ENCODE measurements at places on chromosomes 1 and 21. TPM values are rescaled to one million over a fixed set of nuclear protein-coding genes. Genes with fewer than 3 reads are reported as not detected.

Gene STYXL2
- not detected for total RNA-seq

Gene ZNF695
- total RNA-seq = 2.9 TPM

Gene PKP1
- under 0.01 TPM for total RNA-seq

Gene OPRD1
- not detected for total RNA-seq

DNA sequence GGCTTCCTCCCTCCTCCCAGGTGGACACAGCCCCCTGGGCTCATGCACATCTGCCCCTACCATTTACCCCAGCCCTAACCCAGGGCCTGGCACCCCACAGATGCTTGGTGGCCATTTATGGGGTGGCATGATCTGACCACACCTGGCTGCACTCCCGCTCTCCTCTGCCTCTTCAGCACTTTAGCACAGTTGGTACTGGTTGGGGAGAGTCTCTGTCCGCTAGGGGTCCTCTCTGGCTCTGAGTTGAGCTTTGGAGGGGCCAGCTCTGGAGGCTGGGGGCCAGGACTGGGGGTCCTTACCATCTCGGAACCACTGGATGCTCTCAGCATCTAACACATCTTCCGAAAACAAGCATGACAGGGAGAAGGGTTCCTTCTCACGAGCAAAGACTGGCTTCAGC lies 17.4 kb downstream of the MYOM3 start:
- DNase-seq = no peak

GRCh38 chr1:29860681-29861080 lies 624.4 kb downstream of the PTPRU start:
- no peak for DNase-seq

- DNase-seq = no peak
Observed at GRCh38 chr1:87897481-87897880, 568.8 kb downstream of the LMO4 start.

GRCh38 chr1:90706437-90707362 lies 10.4 kb downstream of the BARHL2 start:
- DNase-seq = no peak

- DNase-seq = no peak
Observed at GRCh38 chr1:235898126-235898525, 31.4 kb upstream of the LYST start.

GRCh38 chr1:7469255-7469938 lies 301.7 kb upstream of the VAMP3 start:
- no peak for DNase-seq
